ENCODE measurements at places on chromosomes 1 and 21. TPM values are rescaled to one million over a fixed set of nuclear protein-coding genes. Genes with fewer than 3 reads are reported as not detected.

Gene HSF2BP
- total RNA-seq: 2.3 TPM

DNA sequence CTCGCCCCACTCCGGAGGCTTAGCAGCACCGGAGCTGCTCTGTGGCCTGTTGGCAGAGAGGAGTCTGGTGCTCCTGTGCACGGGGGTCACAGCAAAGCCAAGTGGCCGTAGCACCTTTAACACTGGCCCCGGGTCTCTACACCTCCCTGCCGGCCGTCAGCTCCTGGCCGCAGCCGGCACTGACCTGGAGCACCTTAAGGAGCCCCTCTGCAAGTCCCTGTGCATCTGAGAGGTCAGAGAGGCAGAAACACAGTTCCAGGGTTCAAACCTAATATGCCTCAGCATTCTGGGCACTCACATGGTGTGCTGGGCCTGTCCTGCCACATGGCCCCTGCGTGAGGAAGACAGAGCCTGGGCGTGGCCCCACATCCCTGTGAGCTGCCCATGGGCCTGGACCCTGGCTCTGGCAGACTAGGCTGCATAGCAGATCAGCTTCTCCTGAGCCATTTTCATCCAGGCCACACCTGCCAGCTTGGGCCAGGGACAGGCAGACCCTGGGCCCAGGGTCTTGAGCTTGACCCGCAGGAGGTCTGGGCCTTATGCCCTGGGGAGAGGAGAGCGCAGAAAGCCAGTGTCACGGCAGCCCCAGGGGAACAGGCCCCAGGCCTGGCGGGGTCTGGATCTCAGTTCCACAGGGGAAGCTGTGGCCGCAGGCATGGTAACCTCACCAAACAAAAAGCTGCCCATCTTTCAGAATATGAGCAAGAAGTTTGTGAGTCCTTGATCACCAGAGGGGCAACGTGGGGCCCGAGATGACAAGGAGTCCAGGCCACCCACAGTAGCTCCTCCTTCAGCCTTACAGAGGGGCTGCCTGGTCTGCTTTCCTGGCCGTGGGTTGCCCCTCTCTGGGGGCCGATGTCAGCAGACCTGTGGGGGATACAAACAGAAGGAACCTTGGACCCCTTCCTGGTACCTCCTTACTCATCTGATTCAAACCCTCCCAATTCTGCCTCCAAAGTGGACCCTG, 146.0 kb upstream of the COL6A1 start:
- no peak for DNase-seq

GRCh38 chr1:76547916-76548315, 319.4 kb upstream of the ST6GALNAC5 start:
- DNase-seq: no peak

GRCh38 chr1:239225396-239225795, 161.0 kb upstream of the CHRM3 start:
- no peak for DNase-seq

DNA sequence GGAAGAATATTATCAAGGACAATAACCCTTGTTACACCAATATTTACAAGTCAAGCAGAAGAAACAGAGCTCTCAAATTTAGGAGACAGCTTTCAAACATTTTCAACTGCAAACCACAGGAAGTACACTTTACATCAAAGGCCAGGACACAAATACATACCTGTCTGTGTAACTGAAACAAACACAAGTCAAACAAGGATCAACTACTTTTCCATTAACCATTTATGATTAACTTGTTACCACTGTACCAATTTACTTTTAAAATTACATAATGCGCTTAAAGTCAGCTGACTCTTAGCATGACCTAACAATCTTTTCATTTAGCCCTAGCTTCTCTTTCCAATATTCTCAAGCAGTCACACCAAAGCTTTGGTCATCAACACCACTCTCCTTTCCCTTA, 43.5 kb downstream of the TRIM33 start:
- DNase-seq: no peak

DNA sequence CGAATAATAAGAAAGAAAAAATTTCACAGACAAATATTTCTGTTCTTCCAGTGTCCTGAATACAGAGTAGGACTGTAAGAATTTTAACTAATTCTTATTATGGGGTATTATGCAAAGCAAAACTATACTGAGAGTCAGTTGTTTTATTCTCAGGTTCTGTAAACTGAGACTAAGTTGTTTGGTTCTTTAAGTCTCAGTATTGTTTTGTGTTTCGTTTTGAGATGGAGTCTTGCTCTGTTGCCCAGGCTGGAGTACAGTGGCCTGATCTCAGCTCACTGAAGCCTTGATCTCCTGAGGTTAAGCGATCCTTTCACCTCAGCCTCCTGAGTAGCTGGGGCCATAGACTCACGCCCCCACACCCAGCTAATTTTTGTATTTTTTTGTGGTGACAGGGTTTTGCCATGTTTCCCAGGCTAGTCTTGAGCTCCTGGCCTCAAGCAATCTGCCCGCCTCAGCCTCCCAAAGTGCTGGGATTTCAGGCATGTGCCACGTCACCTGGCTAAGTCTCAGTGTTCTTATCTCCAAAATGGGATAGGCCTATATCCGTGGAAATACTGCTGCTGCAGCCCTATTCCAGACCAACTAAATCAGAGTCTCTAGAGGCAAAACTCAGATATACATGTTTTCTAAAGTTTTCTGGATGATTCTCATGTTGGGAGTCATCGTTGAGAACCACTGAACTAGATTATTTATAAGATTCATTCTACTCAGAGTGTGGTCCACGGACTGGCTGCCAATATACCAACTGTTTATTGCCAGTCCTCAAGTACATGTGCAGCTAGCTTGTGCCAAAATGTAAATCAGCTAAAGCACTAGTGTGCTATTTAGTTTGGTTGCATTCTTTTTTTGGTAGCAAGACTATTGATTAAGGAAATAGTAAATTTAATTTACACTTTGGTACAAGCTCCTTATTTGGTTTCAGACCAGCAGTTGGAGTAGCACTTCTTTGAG, 116.6 kb downstream of the HS2ST1 start:
- no peak for DNase-seq

Measured in fibroblast of the aortic adventitia (primary cell).